ENCODE measurements at places on chromosomes 5 and 9.
A peak's percentile ranks its signal among the peaks of the same experiment; 100 is the strongest.

GRCh38 chr5:150485693-150486401 is 22.1 kb upstream of the NDST1 start:
- DNase-seq, result peak; percentile 39

GRCh38 chr9:12060811-12061210 is 632.4 kb upstream of the TYRP1 start:
- DNase-seq, result no peak

DNA sequence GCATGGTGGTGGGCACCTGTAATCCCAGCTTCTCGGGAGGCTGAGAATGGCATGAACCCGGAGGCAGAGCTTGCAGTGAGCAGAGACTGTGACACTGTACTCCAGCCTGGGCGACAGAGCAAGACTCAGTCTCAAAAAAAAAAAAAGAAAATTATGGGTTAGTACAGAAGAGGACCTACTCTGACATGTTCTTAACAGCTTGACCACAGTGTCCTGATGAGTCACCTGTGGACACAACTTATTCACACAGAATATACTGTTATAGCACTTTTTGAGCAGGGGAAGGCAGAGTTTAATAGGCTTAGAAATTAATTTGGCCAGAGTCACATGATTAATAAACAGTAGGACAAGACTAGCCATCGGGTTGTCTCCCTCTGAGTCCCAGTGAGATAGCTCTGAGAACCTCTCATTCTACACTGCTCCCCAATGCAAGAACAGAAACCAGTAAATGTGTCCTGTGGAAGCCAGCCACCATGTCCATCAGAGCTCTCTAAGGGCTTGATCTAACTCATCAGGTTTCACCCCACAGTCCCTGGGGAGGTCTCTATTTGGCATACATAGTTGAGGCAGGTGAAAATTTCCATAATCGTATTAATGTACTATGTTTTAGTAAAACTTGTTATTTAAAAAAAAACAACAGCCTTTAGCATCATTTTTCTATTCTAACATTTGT is 1077.9 kb upstream of the C9orf72 start:
- no peak for DNase-seq

DNA sequence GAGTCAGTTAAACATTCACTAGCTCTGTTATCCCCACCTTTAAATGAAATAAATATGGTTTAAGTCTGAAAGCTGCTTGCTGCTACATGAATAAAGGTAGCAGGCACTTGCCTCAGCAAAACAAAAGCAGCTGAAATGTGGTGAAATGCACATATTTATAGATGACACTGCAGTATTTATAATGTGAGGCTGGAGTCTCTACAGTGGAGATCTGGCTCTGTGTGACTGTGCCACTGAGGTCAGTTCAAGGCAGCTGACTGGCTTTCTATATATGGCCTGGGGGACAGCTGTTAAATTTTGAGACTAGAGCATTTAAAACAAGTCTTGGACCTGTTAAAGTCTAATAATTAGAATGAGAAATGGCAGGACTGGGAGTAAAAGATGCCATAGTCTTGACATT is 859.6 kb upstream of the SEMA6A start:
- DNase-seq, result no peak

GRCh38 chr9:36835271-36835996 is 198.6 kb downstream of the PAX5 start:
- no peak for DNase-seq

DNA sequence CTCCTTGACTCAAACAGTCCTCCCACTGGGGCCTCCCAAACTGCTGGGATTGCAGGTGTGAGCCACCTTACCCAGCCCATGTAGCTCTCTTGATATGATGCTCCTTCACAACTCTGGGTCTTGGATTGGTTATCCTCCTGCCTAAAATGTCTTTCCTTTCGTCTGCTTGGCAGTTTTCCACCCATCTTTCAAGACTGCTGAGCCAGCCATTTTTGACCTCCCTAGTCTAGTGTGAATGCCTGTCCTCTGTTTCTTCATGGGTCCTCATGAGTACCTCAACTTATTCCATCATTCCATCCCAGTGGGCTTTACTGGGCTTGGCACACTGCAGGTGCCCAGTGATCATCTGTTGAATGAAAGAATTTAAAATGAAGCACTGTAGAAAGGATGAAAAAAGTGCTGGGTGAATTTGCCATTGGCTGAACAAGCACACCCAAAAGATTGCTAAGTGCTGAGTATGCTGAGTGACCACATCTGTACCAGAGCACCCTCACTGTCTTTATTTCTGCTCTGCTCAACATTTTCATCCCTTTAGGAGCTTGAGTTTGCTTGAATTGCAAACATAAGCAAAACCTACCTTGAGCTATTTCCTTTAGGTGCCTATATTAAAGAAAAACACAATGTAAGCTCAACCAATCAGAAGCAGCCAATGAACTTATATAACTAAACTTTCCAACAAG is 84.8 kb upstream of the FAM169A start:
- peak; percentile 13 for DNase-seq

GRCh38 chr9:87107072-87107471 is 159.8 kb upstream of the GAS1 start:
- peak; percentile 38 for DNase-seq

DNA sequence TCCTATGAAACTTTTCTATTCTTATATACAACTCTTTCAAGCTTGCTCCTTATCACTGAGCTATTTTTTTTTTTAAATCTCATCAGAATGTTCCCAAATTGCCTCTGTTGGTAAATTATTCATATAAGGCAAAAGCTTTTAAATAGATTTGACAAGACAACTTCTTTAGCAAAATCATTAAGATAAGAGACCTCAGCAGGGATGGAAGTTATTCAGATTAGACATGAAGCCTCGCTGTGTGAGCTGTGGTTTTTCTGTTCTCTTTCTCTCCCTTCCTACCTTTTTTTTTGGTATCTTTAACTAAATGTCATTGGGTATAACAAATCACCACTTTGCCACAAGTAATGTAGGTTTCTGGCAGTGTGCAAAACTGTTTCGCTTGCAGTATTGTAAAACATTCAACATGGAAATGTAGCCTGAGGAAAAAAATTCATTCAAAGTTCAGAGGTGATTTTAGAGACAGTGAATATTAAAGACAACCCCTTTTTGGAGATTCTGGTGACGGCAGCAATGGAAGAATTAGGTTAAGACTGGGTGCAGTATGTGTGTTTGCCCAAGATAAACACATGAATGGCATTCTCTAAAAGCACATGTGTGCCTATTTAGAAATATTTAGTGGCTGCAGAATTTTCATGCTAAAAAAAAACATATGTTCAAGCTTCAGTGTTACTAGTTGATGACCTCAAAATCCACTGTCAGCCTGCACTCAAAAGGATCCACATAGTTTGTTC is 467.1 kb downstream of the ZNF608 start:
- no peak for DNase-seq

- DNase-seq, result no peak
These were observed 31.5 kb upstream of the DENND4C start for GRCh38 chr9:19199012-19199411.

- DNase-seq, result no peak
These were observed 124.3 kb downstream of the TEX10 start for GRCh38 chr9:100228352-100228869.

DNA sequence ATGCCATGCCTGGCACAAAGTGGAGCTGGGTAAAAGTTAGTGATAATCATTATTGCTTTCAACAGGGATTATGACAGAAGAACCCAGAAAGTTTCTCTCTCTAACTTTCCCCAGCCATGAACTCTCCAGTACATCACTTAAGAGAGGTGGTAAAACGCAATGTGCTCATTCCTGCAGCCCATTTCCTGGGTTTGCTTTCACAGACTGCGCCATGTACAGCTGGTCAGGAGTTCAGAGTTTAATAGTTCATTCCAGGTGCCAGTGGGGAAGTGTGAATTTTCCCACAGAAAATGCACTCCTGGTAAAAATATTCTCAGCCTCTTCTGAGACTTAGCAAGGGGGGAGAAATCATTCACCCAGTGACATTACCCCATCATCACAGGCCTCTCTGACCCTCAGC is 35.5 kb downstream of the ADAM19 start:
- peak; percentile 62 for DNase-seq

DNA sequence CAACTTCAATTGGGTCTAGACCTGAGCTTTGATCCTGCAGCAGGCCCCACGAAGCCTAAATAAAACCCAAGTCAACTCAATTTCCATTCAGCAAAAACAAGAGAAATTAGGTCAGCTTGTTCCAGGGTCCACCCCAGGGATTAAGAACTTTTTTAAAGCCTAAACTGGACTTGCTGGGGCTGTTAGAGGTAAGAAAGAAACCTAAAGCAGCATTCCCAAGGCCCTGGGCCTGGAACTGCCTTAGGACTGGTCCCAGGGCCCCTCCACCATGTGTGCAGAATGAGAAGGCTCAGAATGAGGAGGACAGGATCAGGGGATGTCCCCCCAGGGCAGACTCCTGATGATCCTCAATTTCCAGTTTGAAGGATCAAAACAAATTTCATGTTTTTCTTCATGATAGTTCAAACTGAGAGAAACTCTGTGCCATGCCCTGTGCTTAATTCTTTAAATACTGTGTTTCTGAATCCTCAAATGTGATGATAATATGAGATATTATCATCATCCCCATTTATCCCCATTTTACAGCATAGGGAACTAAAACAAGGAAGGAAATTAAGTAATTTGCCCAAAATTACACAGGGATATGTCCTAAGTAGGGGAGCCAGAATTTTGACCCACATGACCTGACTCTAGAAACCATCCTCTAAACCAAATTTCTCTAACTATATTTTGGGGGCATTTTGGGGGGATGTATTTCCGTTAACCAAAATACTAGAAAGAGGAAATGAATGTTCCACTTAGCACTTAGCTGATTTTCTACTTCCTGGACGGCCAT is 64.5 kb downstream of the DENND1A start:
- DNase-seq, result no peak

Data from iris pigment epithelial cell (primary cell).